ENCODE measurements at places on chromosomes 1 and 21.

GRCh38 chr1:110130989-110131388 lies 18.7 kb downstream of the UBL4B start:
- DNase-seq = peak; percentile 79

DNA sequence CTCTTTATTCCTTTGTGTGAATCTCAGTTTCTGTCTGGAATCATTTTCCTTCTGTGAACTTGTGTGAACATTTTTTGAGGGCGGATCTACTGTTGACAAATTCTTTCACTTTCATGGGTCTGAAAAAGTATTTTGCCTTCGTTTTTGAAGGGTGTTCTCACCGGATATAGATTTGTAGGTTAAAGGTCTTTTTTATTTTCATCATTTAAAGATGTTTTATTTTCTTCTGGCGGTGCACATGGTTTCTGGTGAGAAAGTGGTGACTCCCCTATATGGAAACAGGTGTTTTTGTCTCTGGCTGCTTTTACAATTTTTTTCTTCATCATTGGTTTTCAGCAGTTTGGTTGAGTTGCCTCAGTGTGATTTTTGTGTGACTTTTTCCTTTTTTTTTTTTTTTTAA lies 94.9 kb downstream of the DYRK1A start:
- DNase-seq = no peak

DNA sequence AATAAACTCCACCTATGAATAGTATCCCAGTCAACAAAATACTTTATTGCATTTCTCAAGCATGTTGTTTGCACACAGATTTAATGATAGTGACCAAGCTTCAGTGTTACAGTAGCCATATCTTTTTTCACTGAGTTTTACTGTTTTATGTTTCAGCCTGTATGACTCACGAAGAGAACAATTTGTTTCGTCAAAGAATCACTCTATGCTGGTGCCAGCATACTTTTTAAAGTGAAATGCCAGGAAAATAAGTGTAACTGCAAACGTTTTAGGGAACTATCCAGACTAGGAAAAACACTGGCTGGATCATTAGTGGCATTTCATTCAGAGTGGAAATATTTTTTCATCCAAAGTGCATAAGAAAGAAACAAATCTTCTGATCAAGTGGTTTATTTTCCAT lies 210.8 kb downstream of the COL11A1 start:
- DNase-seq = no peak

DNA sequence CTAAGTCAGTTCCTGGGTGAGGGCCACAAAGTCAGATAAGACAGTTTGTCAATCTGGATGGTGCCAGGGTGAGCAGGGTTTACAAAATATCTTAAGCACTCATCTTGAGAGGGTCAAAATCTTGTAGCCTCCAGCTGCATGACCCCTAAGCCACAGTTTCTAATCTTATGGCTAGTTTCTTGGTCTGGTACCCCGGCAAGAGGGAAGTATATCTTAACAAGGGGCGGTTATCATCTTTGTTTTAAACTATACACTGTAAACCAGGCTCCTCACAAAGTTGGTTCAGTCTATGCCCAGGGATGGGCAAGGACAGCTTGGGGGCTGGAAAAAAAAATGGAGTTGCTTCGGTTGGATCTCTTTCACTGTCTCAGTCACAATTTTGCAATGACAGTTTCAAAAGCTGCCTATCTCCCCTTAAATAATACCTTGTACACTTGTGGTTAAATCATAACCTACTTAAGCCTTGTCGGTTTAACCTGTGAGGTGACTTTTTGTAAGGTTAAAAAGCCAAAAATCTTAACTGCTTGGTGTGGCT lies 7.8 kb upstream of the CD46 start:
- no peak for DNase-seq

DNA sequence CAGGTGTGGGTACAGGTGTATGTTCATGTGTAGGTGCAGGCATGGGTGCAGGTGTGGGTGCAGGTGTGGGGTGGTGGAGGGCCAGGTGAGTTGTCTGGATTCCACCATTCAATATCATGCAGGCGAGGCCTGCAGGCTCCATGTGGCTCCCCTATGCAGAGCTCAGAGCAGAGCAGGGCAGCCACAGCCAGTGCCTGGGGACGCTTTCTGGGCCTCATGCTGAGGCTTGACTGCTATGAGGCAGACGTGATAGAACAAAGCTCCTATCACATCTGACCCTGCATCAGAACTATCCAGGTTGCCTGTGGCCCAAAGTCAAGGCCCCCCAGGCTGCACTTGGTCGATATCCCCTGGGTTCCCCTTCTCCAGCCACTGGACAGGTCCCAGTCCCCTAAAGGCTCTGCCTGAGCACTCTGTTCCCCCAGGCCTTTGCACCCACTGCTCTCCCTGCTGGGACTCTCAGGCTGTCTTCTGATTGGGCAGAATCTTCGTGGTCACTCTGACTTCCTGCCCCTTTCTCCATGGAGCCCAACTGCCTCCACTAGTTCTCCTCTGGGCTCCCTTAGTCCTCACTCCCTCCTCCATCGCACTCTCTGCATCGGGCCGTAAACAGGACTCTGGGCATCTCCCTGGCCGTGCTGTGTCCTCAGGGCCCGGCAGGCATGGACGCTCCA lies 78.6 kb upstream of the ACTL8 start:
- DNase-seq = no peak

DNA sequence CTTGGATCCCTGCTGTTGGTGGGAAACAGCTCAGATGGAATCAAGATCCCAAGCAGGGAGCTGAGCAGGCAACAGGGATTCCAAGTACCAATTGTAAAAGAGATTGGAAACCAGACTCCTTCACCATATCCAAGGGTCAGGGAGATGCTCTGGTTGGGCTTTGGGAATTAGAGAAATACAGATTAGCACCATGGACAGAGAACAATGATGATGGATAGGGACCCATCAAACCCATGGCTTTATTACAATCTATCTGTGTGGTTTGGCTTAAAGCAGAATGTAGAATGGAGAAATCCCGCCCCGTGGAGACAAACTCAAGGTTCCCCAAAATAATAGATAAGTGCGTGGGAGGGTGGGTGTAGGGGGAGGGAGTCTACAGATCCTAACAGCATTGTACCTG lies 120.7 kb upstream of the CSF3R start:
- no peak for DNase-seq

DNA sequence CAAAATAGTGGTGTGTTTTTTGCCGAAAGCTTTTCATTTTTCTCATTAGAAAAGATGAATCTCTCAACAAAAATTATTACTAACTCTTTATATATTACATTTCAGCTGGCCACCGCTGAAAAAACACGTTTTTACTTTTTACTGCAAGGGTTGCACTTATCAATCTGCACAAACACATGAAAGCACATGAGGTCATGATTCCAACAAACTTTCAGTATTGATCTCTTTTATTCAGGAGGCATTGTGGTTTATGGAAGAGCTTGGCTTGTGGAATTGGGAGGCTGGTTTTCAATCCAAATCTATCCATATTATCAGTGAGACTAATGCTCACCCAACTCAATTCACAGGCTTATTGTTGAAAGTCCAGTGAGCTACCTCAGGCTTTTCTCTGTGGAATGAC lies 20.6 kb upstream of the LPGAT1 start:
- DNase-seq = no peak

DNA sequence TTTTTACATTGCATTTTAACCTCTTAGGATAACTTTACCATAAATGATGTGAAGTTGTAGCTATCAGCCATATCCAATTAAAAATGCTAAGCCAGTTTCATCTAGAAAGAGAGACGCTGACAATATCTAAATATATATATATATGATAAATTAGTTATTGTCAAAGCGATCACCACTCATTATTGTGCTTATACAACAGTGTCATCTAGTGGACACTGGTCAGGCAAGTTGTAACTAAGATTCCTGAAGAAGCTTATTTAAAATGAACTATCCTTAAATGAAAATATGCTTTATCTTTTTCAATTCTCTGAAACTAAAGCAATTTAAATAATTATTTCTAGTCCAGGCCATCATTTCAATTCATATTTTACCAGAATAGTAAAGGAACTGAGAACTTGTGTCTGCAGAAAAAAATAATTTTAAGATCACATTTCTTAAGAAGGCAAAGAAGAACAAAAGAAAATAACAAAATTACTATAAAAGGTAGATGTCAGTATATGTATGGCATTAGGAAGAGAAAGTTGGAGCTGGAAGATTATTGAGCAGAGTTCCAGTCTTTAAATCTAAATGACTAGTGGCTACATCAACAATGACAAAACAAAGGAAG lies 193.3 kb upstream of the SNX7 start:
- DNase-seq = peak; percentile 1

GRCh38 chr1:10755970-10756521 lies 40.4 kb downstream of the CASZ1 start:
- peak; percentile 57 for DNase-seq

GRCh38 chr21:38734646-38735365 lies 70.9 kb upstream of the ETS2 start:
- DNase-seq = no peak

DNA sequence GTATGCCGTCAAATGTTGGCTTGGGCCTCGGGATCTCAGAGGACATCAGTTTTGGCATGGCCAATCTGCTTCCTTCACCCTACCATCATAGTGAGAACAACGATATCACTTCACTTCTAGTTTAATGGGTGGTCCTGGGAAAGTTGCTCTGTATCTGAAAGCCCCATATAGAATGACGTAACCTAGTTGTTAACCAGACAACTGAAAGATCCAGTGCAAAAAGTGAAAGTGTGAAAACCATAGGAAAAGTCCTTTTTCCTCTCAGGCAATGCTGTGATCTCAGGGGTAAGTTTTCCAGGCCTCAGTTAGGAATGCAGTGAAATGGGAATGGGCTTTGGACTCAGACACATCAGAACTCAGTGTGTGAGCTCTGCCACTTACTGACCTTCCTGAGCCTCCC lies 18.6 kb upstream of the ATP1B1 start:
- DNase-seq = no peak

GRCh38 chr21:17550671-17551308 lies 37.9 kb downstream of the CXADR start:
- DNase-seq = no peak

GRCh38 chr1:246294263-246294662 lies 212.8 kb downstream of the SMYD3 start:
- DNase-seq = no peak

GRCh38 chr1:5743435-5744095 lies 248.7 kb downstream of the NPHP4 start:
- DNase-seq = no peak

- DNase-seq = no peak
Observed at GRCh38 chr1:237861944-237862343, 28.8 kb downstream of the ZP4 start.

GRCh38 chr21:14675774-14676530 lies 129.8 kb upstream of the SAMSN1 start:
- no peak for DNase-seq

GRCh38 chr1:63867429-63868176 lies 93.8 kb downstream of the ROR1 start:
- DNase-seq = no peak

- no peak for DNase-seq
Observed at GRCh38 chr21:31176725-31177124, 138.4 kb upstream of the KRTAP19-8 start.

- DNase-seq = peak; percentile 63
Observed at GRCh38 chr21:34692458-34693020, 23.7 kb downstream of the CLIC6 start.

DNA sequence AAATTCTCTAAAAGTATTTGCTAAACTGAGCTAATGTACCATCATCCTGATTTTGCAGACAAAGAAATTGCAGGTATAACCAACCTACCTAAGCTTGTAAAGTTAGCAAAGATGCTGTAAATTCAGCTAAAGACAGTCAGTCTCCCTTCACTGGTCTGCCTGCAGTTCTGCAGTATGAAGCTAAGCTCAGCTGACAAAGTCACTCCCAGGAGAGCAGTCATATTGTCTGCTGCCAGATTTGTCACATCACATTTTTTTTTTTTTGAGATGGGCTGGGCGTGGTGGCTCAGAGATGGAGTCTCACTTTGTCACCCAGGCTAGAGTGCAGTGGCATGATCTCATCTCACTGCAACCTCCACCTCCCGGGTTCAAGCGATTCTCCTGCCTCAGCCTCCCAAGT lies 8.9 kb upstream of the CMPK1 start:
- no peak for DNase-seq

- DNase-seq = no peak
Observed at GRCh38 chr1:115099693-115100050, 10.4 kb upstream of the TSPAN2 start.

DNA sequence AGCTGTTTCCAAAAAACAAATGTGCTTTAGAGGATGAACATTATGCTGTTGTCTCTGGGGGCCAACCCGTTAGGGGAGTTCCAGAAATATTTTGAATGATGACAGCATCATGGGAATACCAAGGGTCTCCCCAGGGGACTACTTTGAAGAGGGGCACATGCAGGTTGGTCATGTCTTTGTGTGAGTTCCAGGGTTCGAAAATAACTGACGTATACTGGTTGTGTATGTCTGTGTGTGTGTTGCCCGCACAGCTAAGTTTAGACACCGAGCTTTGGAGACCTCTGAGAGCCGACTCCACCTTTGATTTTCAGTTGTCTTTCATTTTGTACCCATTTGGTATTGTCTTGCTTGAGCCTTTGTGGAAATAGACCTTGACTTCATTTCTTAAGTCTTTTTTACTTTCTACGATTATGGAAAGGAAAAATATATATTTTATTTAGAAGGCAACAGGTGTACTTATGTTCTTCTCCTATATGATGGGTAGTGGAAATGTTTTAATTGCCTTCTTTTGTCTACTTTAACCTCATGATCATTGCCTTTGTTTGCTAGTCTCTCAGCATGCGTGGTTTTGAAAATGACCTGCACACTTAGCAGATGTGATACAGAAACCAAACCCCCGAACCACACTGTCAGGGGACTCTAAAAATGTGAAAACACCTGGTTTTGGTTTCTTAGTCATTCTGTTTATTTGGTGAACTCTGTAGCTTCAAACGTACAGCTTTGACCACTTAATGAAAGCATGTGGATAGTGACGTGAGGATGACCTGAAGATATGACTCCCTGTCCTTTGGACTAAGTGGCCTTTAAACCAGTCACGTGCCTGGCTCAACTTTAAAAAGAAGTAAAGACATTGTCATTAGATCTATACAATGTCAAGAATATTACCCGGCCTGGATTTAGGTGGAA lies 56.5 kb downstream of the GALNT2 start:
- no peak for DNase-seq

GRCh38 chr1:55547405-55547804 lies 332.2 kb upstream of the USP24 start:
- DNase-seq = no peak

GRCh38 chr1:45679123-45679522 lies 7.2 kb downstream of the GPBP1L1 start:
- no peak for DNase-seq
